ENCODE measurements at places on chromosomes 3 and 15.

- DNase-seq, result no peak
Measured at GRCh38 chr15:95918525-95918924, 412.0 kb upstream of the NR2F2 start.

- DNase-seq, result peak; percentile 49
Measured at GRCh38 chr3:136787349-136787748, 31.6 kb upstream of the SLC35G2 start.

GRCh38 chr3:136270179-136270578 lies 20.0 kb downstream of the PCCB start:
- DNase-seq, result no peak

GRCh38 chr3:20773320-20773984 lies 587.4 kb upstream of the SGO1 start:
- no peak for DNase-seq

DNA sequence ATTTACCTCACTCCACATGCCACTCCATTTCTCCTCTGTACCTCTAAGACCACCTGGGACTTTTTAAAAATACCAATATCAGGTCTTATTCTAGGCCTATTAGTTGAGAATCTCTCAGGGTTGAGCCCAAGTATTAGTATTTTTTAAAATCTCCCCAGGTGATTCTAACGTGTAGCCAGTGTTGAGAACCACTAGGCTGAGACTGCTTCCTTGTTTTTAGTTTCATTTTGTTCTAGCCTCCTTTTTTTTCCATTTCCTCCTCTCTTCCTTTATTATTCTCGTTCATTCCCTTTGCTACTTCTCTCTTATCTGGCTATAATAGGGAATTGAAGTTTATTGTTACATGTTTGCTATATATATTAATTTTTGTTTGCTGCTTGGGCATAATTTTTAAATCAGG lies 217.8 kb upstream of the CD96 start:
- DNase-seq, result no peak

- DNase-seq, result no peak
Measured at GRCh38 chr15:101035611-101036010, 116.5 kb downstream of the LRRK1 start.

DNA sequence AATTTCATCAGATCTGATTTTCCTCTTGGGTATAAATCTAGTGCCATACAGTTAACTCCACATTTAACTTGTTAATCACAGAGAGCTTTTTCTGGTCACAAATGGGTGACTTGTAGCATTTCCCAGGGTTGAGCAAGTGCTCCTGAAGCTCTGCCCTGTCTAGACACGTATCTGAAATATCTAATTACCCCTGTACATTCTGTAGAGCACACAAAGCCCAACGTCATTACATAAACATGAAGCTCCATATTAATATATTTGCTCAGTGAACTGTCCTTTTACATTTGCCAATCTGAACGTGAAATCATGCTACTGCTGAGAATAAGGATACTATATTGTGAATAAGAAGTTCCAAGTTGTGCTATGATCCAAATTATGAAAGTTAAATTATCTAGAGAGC lies 49.0 kb downstream of the THBS1 start:
- DNase-seq, result no peak

- DNase-seq, result peak; percentile 78
Measured at GRCh38 chr3:38453075-38453912, at the start of gene ACVR2B. ACVR2B (plus strand) TSS chr3:38453890; CDS start chr3:38454323, 433 bp downstream.

DNA sequence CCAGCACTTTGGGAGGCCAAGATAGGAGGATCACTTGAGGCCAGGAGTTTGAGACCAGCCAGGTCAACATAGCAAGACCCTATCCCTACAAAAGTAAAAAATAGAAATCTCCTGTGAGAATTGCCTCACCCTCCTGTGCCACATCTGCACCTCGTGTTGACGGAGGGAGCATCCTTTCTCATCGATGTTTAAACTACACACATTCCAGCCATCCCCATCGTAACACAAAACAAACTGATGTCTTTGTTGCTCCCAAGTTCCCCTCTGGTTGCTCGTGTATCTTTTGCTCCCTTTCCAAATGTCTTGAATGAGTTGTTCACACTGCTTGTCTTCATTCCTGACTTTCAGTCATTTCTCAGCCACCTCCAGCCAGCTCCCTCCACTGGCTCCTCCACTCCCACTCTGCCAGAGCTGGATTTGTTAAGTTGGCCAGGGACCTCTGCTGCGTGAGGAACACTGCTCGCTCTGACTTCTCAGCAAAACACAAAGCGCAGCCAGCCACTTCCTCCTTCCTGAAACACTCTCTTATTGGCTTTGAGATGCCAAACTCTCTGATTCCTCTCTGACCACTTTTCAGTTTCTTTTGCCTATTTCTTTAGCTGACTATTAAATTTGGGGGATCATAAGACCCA lies 53.6 kb upstream of the ATP13A3 start:
- no peak for DNase-seq

- no peak for DNase-seq
Measured at GRCh38 chr3:37946531-37946889, 44.1 kb upstream of the VILL start.

Measured in GM12891 (cell line).